ENCODE measurements at places on chromosomes 5 and 9. TPM values are rescaled to one million over a fixed set of nuclear protein-coding genes. Genes with fewer than 3 reads are reported as not detected.

The TMEM38B gene
- 19.2 TPM for total RNA-seq

The DDX31 gene
- total RNA-seq = 28.6 TPM

The CTXN3 gene
- total RNA-seq = not detected

The MCTP1 gene
- total RNA-seq = 0.51 TPM

The TRAF1 gene
- 322 TPM for total RNA-seq
